Smooth muscle cell of bladder (primary cell): ENCODE measurements at places on chromosomes 12 and 14. TPM values are rescaled to one million over a fixed set of nuclear protein-coding genes. Genes with fewer than 3 reads are reported as not detected.

PKP2 gene
- under 0.01 and 0.55 TPM in 2 replicates for total RNA-seq

KRT4 gene
- total RNA-seq = 0.14 TPM in 1 of 2 replicates, not detected in the other

FERMT2 gene
- 118 and 135 TPM in 2 replicates for total RNA-seq

SOX5 gene
- 6.1 and 8.0 TPM in 2 replicates for total RNA-seq

GPD1 gene
- not detected in 2 replicates for total RNA-seq

MEG3 gene
- 145 and 252 TPM in 2 replicates for total RNA-seq

TAS2R8 gene
- total RNA-seq = not detected in 2 replicates

KRT8 gene
- 6.7 and 13.4 TPM in 2 replicates for total RNA-seq

PTPRR gene
- total RNA-seq = under 0.01 and 0.09 TPM in 2 replicates

TAS2R19 gene
- 4.0 and 4.1 TPM in 2 replicates for total RNA-seq

CSRP2 gene
- 25.5 and 46.4 TPM in 2 replicates for total RNA-seq

PDE3A gene
- 2.0 and 8.9 TPM in 2 replicates for total RNA-seq

FAR2 gene
- total RNA-seq = 2.7 and 7.3 TPM in 2 replicates

EML1 gene
- 62.0 and 77.8 TPM in 2 replicates for total RNA-seq

GPX2 gene
- not detected in 2 replicates for total RNA-seq

KCNA1 gene
- under 0.01 TPM in 1 of 2 replicates, not detected in the other for total RNA-seq

PLA2G1B gene
- total RNA-seq = not detected in 2 replicates

PAX9 gene
- 0.09 TPM in 1 of 2 replicates, not detected in the other for total RNA-seq

LBHD2 gene
- not detected in 2 replicates for total RNA-seq

SERPINA10 gene
- not detected in 2 replicates for total RNA-seq

LUM gene
- total RNA-seq = 1,417 and 1,464 TPM in 2 replicates

DIO2 gene
- total RNA-seq = 2.4 and 14.1 TPM in 2 replicates

CMA1 gene
- not detected in 2 replicates for total RNA-seq

SCFD1 gene
- total RNA-seq = 105 and 116 TPM in 2 replicates

ALX1 gene
- total RNA-seq = 1.4 and 2.5 TPM in 2 replicates

GALNT8 gene
- under 0.01 and 0.18 TPM in 2 replicates for total RNA-seq

TAS2R31 gene
- total RNA-seq = 2.4 and 3.7 TPM in 2 replicates

AVPR1A gene
- under 0.01 and 0.18 TPM in 2 replicates for total RNA-seq

MORN3 gene
- 0.57 and 0.65 TPM in 2 replicates for total RNA-seq

IRF9 gene
- 65.7 and 69.2 TPM in 2 replicates for total RNA-seq

KCNC2 gene
- total RNA-seq = not detected in 2 replicates

TMEM132C gene
- not detected in 2 replicates for total RNA-seq

CIROP gene
- under 0.01 and 0.18 TPM in 2 replicates for total RNA-seq

CFAP73 gene
- total RNA-seq = not detected in 2 replicates

CTDSP2 gene
- total RNA-seq = 54.2 and 88.2 TPM in 2 replicates

TRPV4 gene
- total RNA-seq = 1.6 and 2.6 TPM in 2 replicates

CCDC38 gene
- not detected in 2 replicates for total RNA-seq

ENDOU gene
- total RNA-seq = not detected in 2 replicates

PRH2 gene
- 0.14 and 0.18 TPM in 2 replicates for total RNA-seq

PRPH gene
- total RNA-seq = 0.28 and 0.46 TPM in 2 replicates

IFNG-AS1 gene
- not detected in 2 replicates for total RNA-seq

SUDS3 gene
- total RNA-seq = 40.8 and 43.9 TPM in 2 replicates

FGD4 gene
- total RNA-seq = 6.0 and 8.8 TPM in 2 replicates

TSPAN19 gene
- not detected in 2 replicates for total RNA-seq

KRT72 gene
- not detected in 2 replicates for total RNA-seq

MFAP5 gene
- total RNA-seq = 20.3 and 95.2 TPM in 2 replicates
